Fibroblast of skin of right biceps (primary cell): ENCODE measurements at places on chromosomes 3 and 15.
A peak's percentile ranks its signal among the peaks of the same experiment; 100 is the strongest.

GRCh38 chr15:98580572-98580971, 67.8 kb upstream of the IGF1R start:
- DNase-seq = peak; percentile 31

- DNase-seq = no peak
These were observed 2.7 kb downstream of the MSL2 start for GRCh38 chr3:136193278-136194054.

DNA sequence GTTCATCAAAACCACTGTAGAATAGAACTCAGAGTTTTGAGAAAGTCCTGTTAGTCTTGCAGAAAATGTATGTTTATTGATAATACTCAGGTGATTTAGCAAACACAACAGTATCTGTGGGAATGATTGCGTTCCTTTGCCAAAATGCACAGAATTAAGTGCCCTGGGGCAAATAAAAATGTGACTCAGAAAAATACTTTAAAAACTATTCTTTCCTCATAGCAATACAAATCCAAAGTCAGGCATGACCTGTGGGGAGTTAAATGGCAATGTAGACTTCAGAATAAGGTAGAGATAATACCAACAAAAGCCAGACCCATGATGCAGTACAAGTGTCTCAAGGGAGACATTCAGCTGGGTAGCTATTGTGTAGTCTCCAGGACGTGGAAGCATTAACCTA, 72.3 kb upstream of the SNTN start:
- no peak for DNase-seq

DNA sequence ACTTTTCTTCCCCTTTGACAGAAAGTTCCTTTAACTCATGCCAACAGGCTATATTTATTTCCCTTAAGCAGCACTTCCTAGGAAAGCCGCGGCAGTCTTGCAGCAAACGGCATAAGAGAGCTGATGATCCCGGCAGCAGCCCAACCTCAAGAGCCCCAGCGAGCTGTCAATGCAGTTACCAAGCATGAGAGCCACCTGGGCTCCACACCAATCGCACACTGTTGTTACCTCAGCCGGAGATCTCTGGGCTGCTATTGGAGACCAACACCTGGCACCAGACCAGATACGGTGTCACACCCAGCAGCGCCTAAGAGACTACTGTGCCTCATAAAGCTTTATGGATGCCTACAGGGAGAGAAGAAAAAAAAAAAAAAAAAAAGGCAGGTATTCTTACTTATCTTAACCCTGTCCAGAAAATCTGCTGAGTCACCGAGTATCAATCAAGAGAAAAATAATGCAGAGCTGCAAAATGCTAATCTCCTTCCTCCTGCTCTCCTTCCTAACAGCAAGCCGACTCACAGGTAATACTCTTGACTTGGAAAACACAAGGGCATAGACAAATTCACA, 11.7 kb downstream of the ABCC5 start:
- peak; percentile 44 for DNase-seq

GRCh38 chr3:105422645-105423044, 55.9 kb downstream of the ALCAM start:
- peak; percentile 21 for DNase-seq

DNA sequence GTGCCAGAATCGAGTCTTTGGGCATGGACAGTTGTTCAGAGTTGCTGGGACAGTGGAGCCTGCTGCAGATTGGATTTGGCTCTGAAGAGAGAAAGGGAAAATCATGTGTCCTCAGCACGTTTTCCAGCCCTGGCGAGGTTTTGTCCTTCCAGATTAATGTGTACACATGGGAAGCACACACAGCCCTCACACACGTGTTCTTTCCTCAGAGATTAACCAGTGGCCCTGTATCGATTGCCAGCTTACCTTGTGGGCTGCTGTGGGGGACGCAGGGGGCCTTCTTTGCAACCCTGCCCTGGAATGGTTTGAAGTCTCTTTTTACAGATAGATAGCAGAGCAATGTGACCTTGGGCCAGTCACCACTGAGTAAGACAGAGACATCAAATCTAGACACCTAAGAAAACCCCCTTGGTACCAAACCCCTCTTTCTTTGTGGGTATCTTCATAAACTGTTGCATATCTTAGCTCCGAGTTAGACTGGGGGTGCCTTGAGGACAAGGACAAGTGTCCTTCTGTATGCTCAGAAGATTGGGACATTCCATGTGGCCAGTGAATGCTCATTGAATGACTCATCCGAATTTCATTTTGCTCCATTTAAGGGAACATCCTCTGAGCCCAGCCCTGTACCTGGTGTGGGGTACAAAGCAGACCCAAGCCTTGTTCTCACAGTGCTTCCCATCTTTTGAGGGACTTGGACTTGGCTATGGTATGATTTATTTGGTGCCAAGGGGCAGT, 48.0 kb downstream of the SMAD6 start:
- peak; percentile 64 for DNase-seq

DNA sequence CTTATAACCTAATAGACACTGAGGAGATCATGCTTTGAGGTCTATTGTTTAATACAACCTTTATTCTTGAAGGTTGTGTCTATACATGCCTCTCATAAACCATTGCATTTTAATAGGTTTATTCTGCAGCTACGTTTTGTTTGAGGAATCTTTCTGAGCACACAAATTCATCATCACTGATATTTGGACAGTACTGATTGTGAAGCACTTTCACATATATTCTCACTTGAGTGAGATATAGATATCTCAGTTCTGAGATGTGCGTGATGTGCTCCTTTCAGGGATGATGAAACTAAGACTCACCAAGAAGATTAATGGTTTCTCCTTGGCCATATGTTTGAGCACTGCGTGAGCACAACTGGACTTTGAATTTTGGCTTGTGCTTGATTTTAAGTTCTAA, 374.4 kb downstream of the LPP start:
- no peak for DNase-seq

DNA sequence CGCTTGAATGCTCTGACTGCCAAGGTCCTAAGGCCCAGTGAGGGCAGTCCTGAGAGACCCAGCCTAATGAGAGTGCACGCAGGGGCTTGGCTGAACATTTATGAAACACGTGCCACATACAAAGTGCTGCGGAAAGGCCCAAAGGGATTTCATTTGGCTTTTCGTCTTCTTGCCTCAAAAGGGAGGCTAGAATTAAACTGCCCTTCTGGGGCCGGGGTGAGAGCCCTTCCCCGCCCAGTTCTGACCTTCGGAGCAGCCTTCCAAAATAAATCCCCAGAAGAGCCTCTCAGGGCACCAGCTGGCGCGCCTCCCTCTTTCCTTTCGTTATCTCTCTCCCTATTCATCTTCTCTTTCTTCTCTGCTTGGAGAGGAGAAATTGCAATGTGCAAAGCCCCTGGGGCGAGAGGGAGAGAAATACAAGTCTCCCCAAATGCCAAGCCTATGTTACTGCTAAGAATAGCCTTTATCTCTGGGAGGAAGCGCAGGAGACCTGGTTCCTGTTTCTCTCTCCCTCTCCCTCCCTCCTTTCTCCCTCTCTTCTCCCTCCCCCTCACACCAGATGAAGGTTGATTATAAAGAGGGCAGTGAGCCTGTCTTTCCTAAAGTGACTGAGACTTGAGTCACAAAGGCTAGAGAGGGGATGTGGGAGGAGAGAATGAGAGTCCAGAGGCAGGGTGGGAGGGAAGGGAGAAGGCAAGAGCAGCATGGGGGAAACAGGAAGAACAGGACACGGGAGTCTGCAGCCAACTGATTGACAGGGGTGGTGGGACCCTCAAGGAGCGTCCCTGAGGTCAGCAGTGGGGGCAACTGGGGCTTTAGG, 36.7 kb upstream of the NDUFB4 start:
- DNase-seq = peak; percentile 93
